ENCODE measurements at places on chromosomes 7 and 10. TPM values are rescaled to one million over a fixed set of nuclear protein-coding genes. Genes with fewer than 3 reads are reported as not detected.

- no peak for DNase-seq
Observed at GRCh38 chr7:22549051-22549450, 49.1 kb upstream of the STEAP1B start.

The SORBS1 gene
- total RNA-seq: 123 TPM

The TBXAS1 gene
- total RNA-seq: 3.4 TPM

DNA sequence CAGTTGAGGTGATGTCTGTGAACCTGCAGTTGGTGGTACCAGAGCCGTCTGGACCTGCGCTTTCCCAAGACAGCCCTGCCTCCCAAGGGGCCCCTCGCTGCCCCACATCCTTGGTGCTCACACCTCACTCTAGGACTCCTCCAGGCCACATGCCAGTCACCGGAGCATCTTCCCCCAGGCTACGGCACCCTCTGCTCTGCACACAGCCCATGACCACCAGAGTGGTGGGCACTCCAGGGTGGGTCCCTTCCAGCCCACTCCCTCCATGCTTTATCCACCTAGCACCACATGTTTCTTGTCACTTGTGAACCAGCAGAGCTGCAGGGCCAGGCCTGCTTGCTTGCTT is 183.7 kb upstream of the SH2B2 start:
- DNase-seq: no peak

The HYAL4 gene
- total RNA-seq: not detected

DNA sequence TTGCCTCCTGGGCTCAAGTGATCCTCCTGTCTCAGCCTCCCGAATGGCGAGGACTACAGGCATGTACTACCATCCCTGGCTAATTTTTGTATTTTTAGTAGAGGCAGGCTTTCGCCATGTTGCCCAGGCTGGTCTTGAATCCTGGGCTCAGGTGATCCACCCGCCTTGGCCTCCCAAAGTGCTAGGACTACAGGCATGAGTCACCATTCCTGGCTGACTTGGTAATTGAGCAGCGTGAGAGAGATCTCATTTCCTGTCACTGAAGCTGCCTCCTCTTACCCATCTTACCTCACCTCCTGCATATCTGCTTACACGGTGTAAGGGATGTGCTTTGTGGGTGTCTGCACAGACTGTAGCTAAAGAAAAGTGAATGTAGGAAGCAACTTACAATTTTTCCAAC is 9.7 kb downstream of the IFIT3 start:
- no peak for DNase-seq

The SPDYE9 gene
- total RNA-seq: not detected

The FFAR4 gene
- total RNA-seq: not detected

The MALRD1 gene
- total RNA-seq: 3.6 TPM
